Right cardiac atrium (tissue), 5 donors: ENCODE measurements at places on chromosomes 2 and 18.

GRCh38 chr2:182144041-182144775, 158.6 kb downstream of the PPP1R1C start:
- DNase-seq, result no peak

- DNase-seq, result peak; percentile 55
Observed at GRCh38 chr2:70767699-70768589, at the start of gene ADD2. ADD2 (minus strand) TSS chr2:70768200; CDS start chr2:70706408, 61,792 bp downstream.

- DNase-seq, result no peak
Observed at GRCh38 chr2:180955101-180955500, 25.3 kb upstream of the UBE2E3 start.

- no peak for DNase-seq
Observed at GRCh38 chr18:49251451-49251850, 209.0 kb downstream of the DYM start.

GRCh38 chr2:52113338-52113737, 1081.4 kb upstream of the NRXN1 start:
- DNase-seq, result no peak

DNA sequence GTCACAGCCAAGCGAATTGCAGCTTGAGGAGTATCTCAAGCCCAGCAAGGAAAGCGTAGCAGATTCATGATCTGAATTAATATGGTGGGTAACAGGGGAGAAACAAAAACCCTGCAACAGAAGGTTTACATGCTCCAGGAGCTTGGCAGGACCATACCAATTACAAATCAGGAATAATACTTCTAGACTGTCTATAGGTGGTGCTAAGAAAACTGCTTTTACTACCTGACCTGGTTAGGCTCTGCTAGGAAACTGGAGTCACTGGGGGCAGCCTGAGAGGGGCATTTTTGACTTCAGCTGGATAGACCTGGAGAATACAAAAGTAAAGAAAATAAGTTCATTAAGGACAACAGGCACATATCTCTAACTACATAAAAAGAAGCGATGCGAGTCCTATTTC, 24.6 kb upstream of the SPOPL start:
- no peak for DNase-seq

DNA sequence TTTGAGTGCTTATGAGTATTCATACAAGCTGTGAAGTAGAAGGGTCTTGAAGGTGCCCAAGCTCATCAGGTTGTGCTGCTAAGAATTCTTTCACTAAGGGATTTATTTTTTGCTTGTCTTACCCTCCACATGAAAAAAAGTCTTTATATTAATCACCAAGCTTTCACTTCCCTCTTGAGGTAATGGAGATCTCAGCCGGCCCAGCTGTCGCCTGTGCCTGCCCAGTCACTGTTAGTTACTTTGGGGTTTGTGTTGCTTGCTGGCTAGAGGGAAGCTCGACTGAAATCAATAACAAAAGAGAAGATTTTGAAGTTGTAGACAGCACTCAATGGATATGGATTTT, 21.9 kb downstream of the MC2R start:
- no peak for DNase-seq

DNA sequence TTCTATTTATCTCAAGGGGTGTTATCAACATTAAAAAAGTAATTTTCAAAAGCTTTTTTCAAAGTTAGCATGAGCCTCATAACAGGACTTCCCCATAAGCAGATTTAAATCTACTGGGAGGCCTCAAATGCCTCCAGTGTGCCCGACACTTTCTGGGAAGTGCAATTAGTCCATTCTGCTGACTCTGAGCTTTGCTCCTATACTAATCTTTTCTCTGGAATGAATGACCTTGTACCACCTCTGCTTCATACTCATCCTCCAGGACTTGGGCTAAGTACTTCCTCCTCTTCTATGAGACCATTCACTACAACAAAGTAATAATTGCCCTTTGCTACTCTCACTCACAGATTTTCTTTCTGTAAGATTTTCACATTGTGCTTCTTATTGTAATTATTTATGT, 111.1 kb downstream of the RIT2 start:
- no peak for DNase-seq

- DNase-seq, result no peak
Observed at GRCh38 chr18:76993573-76993972, 139.0 kb downstream of the MBP start.

DNA sequence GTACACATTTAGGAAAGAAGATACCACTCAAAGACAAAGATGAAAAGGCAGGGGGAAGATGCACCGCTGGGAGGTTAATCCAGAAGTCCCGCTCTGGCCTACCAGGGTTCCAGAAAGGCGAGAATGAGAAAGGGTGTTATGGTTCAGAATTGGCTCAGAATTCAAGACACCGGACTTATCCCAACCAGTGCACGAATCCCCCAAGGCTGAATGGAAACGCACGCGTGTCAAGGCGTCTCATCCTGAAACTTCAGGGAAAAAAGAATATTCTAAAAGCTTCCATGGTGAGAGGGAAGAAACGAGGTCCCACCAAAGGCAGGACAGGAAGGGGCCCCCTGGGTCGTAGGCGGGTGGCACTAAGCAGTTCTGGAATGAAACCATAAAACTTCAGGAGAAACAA, 71.9 kb downstream of the SLC66A2 start:
- DNase-seq, result no peak

- no peak for DNase-seq
Observed at GRCh38 chr2:60294901-60295635, 258.4 kb downstream of the BCL11A start.

GRCh38 chr2:99338029-99338585, 918 bp downstream of the EIF5B start:
- no peak for DNase-seq

GRCh38 chr2:73134471-73134870, 21.7 kb upstream of the RAB11FIP5 start:
- no peak for DNase-seq

DNA sequence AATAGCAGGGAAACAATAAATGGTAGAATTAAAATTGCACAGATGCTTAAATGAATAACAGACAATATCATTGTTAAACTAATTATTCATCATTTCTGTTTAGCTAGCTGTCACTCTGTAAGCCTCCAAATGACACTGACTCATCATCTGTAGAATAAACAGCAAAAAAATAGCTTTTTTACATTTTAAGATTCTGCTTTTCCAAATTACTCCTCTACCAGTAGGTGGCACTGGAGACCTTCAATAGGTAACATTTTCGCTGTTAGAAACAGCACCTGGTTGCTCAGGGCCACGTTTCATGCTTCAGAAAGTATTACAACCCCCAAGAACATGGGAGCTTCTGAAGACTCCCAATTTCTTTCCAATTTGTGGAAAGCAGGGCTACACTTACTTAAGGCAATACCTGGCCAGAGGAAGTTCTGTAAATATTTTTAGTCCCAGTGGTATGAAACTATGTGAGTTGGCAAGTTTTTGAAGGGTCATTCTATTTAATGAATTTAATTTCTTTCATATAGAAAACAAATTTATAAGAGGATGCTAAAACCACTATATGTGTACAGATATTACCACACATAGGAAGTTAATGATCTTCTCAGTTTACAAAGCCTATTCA, 45.4 kb downstream of the TTN start:
- DNase-seq, result no peak

DNA sequence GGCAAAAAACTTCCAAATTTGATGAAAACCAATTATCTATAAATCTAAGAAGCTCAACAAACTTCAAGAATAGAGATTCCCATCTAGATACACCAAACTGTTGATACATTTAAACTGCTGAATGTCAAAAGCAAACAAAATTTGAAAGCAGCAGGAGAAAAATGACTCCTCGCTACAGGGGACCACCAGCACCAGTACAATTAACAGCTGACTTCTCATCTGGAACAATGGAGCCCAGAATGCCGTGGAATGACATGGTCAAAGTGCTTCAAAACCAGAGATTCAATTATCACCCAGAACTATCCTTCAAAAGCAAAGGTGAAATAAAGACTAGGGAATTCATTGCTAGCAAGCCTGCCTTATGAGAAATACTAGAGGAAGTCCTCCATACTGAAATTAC, 11.6 kb downstream of the SRSF7 start:
- DNase-seq, result no peak

DNA sequence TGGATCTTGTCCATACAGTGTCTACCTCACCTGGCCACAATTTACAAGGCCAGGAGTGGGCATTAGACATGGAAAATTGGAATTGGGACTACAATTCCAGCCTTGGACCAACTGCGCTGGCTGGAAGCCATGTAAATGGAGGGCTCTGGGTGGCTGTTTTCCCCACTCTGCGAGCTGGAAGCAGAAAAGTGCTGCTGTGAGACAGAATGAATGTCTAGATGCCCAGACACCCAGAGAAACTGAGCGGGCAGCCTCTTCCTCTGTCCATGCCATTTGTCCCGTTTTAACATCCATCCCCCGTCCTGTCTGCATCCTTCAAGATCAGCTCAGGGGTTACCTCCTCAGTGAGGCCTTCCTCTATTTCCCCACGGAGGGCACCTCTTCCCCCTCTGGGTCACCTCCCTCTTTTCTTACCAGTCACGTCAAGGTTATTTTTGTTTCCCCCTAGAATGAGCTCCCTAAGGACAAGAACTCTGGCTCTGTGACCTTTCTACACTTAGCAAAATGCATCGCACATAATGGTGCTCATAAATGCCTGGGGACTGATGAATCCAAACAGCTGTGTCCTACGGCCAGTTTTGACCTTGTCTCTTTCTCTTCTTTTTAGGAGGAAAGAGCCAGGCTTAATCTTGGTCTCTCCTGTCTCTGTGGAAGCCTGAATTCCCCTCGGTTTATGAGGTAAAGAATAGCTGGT, 41.2 kb downstream of the MCFD2 start:
- no peak for DNase-seq

- DNase-seq, result no peak
Observed at GRCh38 chr2:135838502-135838901, 1.5 kb upstream of the LCT start.

DNA sequence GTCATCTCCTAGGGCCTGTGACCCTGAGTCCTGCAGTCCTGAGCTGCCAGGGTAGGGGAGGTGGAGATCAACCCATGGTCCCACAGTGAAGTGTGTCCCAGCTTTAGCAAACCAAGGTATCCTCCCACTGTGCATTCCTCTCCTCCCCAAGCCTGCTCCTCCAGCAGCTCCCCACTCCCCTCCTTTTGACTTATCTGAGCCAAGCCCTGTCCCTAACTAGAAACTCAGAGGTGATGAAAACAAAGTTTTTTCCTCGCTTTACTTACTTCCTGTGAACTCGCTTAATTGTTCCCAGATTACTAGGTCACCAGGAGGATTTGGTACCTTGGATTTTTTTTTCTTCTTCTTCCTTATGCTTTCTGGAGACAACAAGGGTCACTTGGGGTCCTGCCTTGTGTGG, 80.8 kb downstream of the EHD3 start:
- no peak for DNase-seq

DNA sequence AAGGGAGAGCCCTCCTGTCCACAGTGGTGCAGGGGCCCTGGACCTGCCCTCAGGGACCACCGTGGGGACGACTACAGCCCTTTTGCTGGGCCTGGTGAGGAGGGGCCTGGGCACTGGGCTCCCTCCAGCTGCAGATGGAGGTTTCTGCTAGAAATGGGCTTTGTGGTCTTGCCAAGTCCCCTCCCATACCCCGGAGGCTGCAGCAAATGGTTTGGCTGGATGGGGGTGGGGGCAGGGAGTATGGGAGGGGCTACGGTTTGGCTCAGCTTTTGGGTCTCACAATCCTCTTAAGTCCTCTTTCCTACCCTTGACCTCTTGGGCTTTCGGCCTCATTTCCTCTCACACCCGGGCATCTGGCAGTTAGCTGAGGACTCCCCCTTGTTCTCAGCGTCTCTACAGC, 21.7 kb downstream of the TET3 start:
- no peak for DNase-seq

DNA sequence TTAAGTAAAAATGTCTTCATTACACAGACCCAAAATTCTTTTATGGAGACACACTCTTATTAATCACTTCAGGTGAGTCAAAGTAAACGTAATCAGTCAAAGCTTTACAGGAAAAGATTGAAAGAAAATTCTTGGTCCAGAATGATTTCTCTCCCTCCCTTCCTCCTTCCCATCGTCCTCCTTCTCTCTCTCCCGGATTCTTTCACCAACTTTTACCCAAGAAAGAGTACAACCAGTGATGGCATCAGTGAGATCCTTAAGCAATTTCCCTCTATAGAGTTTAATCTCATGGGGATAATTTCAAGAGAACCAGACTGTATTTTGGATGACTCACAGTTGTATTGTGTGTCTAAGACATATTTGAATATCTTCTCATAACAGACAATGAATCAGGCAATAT, 258.1 kb downstream of the ALK start:
- no peak for DNase-seq

- DNase-seq, result no peak
Observed at GRCh38 chr18:42268186-42268725, 313.2 kb downstream of the PIK3C3 start.

GRCh38 chr2:133012847-133013734, 343.1 kb upstream of the LYPD1 start:
- no peak for DNase-seq

- DNase-seq, result no peak
Observed at GRCh38 chr18:73164430-73164829, 296.6 kb upstream of the NETO1 start.

GRCh38 chr2:96534701-96535181, 1.8 kb upstream of the ARID5A start:
- no peak for DNase-seq

- no peak for DNase-seq
Observed at GRCh38 chr2:161662373-161662772, 38.2 kb downstream of the SLC4A10 start.

- no peak for DNase-seq
Observed at GRCh38 chr2:188902901-188903491, 71.2 kb upstream of the COL3A1 start.

- no peak for DNase-seq
Observed at GRCh38 chr2:23425885-23426262, 40.9 kb downstream of the KLHL29 start.

GRCh38 chr18:5584746-5585417, 41.1 kb upstream of the EPB41L3 start:
- DNase-seq, result no peak

DNA sequence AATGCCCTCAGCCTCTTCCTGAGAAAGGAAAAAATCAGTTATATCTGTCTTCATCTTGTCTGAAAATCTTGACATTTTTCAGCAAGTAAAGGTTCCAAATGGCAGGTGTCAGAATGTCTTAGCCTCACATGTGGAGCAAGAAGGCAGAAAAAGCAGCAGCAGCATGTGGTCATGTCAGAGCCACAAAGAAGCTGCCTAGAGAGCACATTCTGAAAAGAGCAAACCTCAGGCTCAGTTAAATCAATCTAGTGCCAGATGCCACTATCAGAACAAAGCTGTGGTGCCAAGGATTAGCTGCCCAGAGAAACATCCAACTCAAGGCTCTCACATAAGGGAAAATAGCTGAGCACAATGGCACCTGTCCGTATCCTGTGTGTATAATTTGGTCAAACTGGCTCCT, 105.9 kb downstream of the SRBD1 start:
- no peak for DNase-seq

- DNase-seq, result no peak
Observed at GRCh38 chr18:57397440-57398132, 37.6 kb upstream of the ONECUT2 start.
